ENCODE measurements at places on chromosomes 7 and 10.

- no peak for DNase-seq
Measured at GRCh38 chr10:63446716-63447440, 18.9 kb downstream of the JMJD1C start.

DNA sequence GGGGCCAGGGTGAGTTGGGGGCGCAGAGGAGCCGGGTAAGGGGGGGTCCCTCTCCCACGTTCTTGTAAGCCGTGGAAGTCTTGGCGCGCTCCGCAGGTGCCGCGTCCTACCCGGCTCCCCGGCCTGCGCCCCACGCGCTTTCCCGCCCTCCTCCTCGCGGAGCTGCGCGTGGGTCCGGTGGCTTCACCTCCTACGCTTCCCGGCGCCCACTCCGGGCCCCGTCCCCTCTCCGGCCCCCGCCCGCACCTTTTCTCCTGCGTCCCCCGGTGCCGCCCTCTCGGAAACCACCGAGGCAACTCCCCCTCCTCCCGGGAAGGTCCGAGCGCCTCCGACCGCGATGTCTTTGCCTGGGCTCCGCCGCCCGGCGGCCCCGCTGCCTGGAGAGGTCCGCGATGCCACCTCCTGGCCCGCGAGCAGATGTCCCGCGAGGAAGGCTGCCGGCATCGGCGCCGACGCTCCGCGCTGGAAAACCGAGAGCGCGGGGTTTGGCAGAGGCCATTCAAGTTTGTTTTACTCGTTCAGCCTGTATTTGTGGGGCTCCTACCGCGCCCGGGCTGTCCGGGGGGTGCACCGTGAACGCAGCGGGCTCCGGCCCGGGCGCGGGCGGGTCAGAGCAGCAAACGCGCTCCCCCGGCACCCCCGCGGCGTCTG is 2.4 kb upstream of the NKX6-2 start:
- no peak for DNase-seq

DNA sequence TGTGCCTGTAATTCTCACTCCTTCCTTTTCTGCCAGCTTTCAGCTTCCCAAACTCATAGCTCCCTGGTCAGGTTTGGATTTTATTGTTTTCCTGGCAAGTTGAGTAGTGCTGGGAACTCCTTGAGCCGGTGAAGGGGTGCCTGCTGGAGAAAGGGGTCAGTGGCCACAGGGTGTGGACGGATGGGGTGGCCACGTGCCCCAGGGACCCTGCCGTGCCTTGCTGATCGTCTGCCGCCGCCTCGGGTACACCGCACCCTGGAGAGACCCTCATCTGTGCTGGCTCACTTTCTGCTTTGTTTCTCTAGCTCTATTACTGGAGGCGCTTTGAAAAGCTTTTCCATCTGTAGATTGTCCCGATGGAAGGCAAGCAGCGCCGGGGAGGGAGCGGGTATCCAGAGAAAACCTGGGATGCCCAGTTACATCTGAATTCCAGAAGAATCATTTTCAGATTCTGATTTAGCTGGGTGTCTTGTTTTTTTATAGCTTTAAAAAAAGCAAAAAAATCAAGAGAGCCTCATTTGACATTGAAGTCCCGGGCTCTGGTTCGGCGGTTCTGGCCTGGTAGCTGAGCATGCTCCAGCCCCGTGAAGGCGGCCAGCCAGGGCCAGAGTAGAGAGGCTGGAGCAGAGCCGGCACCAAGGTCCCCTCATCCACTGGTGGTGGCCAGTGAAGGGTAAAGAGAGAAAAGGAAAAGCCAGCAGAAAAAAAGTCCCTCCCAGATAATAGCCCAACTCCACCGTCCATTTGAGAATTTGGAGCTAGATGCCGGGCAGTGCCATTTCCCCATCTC is 510.9 kb upstream of the FOXK1 start:
- DNase-seq, result no peak

GRCh38 chr7:142890874-142891485 is 5.4 kb upstream of the TRPV6 start:
- no peak for DNase-seq

GRCh38 chr10:34815185-34816084 is at the start of gene PARD3:
Gene PARD3, minus strand, starts transcription at chr10:34815296. Its CDS starts 301 bp downstream, at chr10:34814995.
- no peak for DNase-seq

GRCh38 chr7:30001998-30002397 is 12.4 kb upstream of the SCRN1 start:
- DNase-seq, result no peak

GRCh38 chr10:25349520-25349919 is 174.7 kb downstream of the GPR158 start:
- DNase-seq, result no peak

Data from SK-N-MC (cell line).